ENCODE measurements at places on chromosomes 4 and X. TPM values are rescaled to one million over a fixed set of nuclear protein-coding genes. Genes with fewer than 3 reads are reported as not detected.

GRCh38 chrX:24147165-24147564 lies 2.4 kb upstream of the ZFX start:
- peak overlapping the region; percentile 61 for H3K27ac ChIP-seq
- peaks cover 19% of the 10 kb centered on the region for H3K36me3 ChIP-seq
- H3K4me1 ChIP-seq: peaks cover 6% of the 10 kb centered on the region
- ATAC-seq: no peak
- no peaks in the 10 kb centered on the region for H3K27me3 ChIP-seq

DNA sequence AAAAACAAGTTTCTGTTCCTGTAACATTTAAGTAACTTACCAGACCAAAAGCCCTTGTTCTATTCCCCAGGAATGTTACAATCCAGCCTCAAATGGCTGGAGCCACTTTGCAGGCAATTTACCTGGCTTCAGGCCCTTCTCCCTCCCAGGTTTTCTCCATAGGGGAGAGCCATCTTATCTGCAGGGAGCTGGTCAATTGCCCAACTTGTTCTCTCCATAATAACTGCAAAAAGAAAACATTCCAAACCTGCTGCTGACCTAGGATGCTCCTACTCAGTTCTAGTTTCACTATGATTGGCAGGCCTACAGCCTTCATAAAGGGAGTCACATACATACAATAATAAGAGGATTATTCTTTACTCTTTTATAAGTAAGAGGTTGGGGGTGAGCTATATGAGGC lies 670.7 kb downstream of the PCDH7 start:
- no peaks in the 10 kb centered on the region for H3K4me1 ChIP-seq
- no peaks in the 10 kb centered on the region for H3K27me3 ChIP-seq
- H3K4me3 ChIP-seq: no peak overlapping the region
- H3K36me3 ChIP-seq: no peaks in the 10 kb centered on the region

F11 gene
- total RNA-seq: not detected

BEX5 gene
- total RNA-seq: 2.4 TPM

DNA sequence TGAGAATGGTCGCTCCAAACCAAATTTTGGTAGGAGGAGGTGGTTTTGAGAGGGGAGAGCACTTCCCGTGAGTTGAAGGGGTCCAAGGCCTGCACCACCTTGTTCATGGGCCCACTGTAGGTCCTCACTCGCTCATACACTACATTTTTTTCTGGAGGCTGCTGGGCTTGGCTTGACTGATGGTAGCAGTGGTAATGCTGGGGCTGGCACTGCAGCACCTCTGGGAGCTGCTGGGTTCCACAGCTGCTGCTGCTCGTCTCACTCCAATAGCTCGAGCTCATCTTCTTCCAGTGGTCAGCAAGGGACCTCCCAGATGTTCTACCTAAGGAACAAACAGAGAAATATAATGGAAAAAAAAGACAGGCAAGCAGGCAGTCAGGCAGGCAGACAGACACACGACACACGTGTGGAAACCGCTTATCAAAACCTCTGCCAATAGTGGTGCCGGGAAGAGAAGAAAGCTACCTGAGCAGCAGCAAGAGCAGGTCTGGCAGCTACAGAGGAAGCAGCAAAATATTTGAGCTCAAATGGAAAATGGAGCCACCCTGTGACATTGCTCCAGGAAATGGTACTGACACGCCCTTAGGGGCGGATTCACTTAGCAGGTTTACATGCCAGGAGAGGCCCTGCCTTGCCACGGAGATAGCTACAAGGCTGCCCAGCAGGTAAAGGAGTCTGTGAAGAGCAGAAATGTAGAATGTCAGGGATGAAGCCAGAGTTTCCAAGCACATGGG lies at the start of gene POF1B:
Gene POF1B (minus strand): TSS at position 492 of the 734 bp plus-strand sequence. CDS start 211 bp downstream, at position 281.
- no peak within 1 kb of the TSS for H3K27ac ChIP-seq
- H3K4me1 ChIP-seq: no peaks in the 10 kb centered on the region
- H3K36me3 ChIP-seq: no peaks in the 10 kb centered on the region
- ATAC-seq: no peak
- H3K27me3 ChIP-seq: no peaks in the 10 kb centered on the region
- peak within 1 kb of the TSS; percentile 23 for H3K4me3 ChIP-seq

PWWP3B gene
- total RNA-seq: not detected

TLR1 gene
- 5.9 TPM for total RNA-seq

DNA sequence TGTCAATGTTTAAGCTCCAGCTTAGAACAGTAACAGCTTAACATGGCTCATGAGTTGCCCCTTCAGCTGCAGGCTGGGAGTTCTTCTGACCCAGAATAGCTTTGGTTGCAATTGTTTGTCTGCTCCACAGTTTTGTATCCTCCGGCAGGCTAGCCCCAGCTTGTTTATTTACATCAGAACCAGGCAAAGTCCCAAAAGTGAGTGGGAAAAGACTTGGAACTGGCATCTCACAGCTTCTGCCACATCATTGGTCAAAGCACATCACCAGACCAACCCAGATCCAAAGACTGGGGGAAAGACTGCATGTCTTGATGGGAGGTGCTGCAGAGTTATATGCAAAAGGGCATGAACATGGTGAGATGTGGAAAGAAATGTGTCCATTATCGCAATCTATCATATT lies 231.2 kb upstream of the CPEB2 start:
- H3K4me1 ChIP-seq: no peaks in the 10 kb centered on the region
- no peak for ATAC-seq
- H3K4me3 ChIP-seq: no peak overlapping the region
- H3K36me3 ChIP-seq: no peaks in the 10 kb centered on the region
- no peak overlapping the region for H3K27ac ChIP-seq

ADH1C gene
- total RNA-seq: not detected

TMEM35A gene
- not detected for total RNA-seq

DNA sequence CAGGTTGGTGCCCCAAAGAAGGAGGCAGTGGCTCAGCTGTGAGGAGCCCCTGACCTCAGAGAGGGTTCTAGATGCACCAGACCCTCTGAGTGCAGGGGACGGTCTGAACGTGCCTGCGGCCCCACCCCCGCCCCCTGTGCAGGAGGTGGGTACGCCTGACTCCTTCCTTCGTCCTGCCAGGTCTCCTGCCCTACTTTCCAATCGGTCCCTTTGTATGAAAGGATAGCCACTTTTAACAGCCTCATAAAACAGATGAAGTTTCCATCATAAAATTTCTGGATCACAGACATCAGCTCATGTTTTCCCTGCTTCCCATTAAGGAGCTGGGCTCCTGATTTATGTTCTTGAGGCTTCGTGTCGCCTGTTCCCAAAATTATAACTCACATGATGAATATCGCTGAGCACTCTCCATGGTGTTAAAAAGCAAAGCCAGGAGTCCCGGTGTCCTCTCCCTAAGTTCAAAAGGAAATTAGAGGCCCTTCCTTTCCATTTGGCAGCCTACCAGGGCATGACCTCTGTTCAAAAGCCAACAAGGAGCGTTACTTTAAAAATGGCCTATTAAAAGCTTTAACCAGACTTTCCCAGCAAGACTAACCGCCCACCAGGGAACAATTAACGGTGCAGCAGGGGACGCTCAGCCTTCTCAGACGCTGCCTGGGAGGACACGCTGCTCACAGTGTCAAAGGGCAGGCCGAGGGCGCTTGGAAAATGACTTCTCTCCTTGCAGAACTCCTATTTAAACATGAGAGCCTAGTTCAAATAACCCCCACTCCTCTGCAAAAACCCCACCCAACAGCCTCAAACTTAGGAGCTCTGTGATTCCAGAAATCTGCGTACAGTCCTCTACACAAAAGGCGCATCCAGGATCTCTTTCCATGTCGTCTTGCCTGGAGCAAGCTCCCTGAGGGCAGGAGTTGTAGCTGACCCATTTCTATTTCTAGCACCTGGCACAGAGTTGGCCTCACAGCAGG lies 181.9 kb downstream of the AFAP1 start:
- H3K4me3 ChIP-seq: peak overlapping the region; percentile 86
- no peaks in the 10 kb centered on the region for H3K27me3 ChIP-seq
- H3K36me3 ChIP-seq: peaks cover 7% of the 10 kb centered on the region
- peaks cover 9% of the 10 kb centered on the region for H3K4me1 ChIP-seq

IL15 gene
- 2.7 TPM for total RNA-seq

ERVMER34-1 gene
- total RNA-seq: 0.19 TPM

GRCh38 chrX:38262715-38263620 lies 42.3 kb upstream of the SRPX start:
- H3K36me3 ChIP-seq: no peaks in the 10 kb centered on the region
- no peak for ATAC-seq
- H3K4me3 ChIP-seq: no peak overlapping the region
- H3K27ac ChIP-seq: no peak overlapping the region
- H3K27me3 ChIP-seq: no peaks in the 10 kb centered on the region
- no peaks in the 10 kb centered on the region for H3K4me1 ChIP-seq

- H3K4me1 ChIP-seq: no peaks in the 10 kb centered on the region
- H3K4me3 ChIP-seq: no peak overlapping the region
- H3K36me3 ChIP-seq: no peaks in the 10 kb centered on the region
- H3K27me3 ChIP-seq: peaks cover 4% of the 10 kb centered on the region
- no peak overlapping the region for H3K27ac ChIP-seq
- ATAC-seq: no peak
These were observed 93.3 kb downstream of the CCSER1 start for GRCh38 chr4:90220459-90220858.

DNA sequence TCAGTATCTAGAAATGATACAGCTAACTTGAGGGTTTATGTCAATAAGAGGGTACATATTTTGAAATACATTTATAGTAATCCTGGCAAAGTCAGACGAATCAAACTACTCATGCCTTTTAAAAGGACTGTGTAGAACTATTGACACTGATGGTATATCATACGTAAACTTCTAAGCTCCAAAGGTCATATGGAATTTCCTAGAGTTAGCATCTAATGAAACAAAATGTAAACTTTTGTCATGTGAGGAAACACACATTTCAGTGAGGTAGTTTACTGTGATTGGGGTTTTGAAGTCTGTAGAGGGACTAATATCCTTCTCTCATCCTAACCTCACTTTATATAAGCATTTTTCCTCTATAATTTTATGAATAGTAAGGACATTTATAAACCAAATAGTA lies 138.4 kb downstream of the SCLT1 start:
- ATAC-seq: no peak
- H3K4me1 ChIP-seq: no peaks in the 10 kb centered on the region
- H3K27me3 ChIP-seq: no peaks in the 10 kb centered on the region
- H3K27ac ChIP-seq: no peak overlapping the region
- H3K36me3 ChIP-seq: peaks cover 31% of the 10 kb centered on the region
- H3K4me3 ChIP-seq: no peak overlapping the region

CHRNA9 gene
- total RNA-seq: not detected

DNA sequence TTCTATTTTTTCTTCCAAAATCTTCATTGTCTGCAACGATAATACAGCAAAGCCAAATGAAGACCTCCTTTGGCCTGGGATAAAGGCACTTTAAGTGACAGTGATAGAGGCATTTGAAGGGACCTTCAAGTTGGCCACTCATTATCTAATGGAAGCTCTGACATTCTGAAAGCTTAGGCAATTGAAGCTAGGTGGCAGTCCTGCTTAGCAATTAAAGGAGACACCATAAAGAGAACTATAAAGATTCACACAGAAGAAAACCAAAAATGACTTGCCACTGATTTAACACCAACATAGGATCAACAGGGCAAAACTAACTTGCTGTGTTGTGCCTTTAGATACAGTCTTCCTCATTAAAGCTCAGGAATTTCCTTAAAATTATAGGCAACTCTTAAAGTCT lies 103.3 kb upstream of the TSPAN7 start:
- H3K27ac ChIP-seq: no peak overlapping the region
- no peaks in the 10 kb centered on the region for H3K36me3 ChIP-seq
- no peaks in the 10 kb centered on the region for H3K4me1 ChIP-seq
- H3K4me3 ChIP-seq: no peak overlapping the region
- peaks cover 3% of the 10 kb centered on the region for H3K27me3 ChIP-seq

DNA sequence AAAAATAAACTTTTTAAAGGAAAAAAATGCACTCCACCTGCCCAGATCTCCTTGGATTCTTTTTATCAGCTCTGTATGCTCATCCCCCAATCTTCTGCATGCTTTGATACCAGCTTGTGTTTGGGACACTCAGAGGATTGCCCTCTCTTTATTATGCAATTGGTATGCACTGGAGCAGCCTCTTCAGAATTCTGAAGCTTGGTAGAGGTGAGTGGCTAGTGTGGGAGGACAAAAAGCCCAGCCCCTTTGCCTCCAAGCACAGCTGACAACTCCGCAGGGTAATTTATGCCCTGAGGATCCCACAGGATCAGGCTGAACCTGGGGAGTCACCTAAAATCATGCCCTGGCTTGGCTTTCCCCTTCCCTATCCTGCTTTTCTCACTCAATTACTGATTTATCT lies 16.7 kb downstream of the IL21 start:
- no peak for ATAC-seq
- H3K4me3 ChIP-seq: no peak overlapping the region
- peaks cover 9% of the 10 kb centered on the region for H3K27me3 ChIP-seq
- no peaks in the 10 kb centered on the region for H3K36me3 ChIP-seq
- H3K4me1 ChIP-seq: no peaks in the 10 kb centered on the region

GRCh38 chrX:69388526-69388925 lies 115.6 kb upstream of the NALF2 start:
- no peaks in the 10 kb centered on the region for H3K36me3 ChIP-seq
- ATAC-seq: no peak
- H3K27ac ChIP-seq: no peak overlapping the region
- no peaks in the 10 kb centered on the region for H3K27me3 ChIP-seq

MAGEC3 gene
- total RNA-seq: not detected

DNA sequence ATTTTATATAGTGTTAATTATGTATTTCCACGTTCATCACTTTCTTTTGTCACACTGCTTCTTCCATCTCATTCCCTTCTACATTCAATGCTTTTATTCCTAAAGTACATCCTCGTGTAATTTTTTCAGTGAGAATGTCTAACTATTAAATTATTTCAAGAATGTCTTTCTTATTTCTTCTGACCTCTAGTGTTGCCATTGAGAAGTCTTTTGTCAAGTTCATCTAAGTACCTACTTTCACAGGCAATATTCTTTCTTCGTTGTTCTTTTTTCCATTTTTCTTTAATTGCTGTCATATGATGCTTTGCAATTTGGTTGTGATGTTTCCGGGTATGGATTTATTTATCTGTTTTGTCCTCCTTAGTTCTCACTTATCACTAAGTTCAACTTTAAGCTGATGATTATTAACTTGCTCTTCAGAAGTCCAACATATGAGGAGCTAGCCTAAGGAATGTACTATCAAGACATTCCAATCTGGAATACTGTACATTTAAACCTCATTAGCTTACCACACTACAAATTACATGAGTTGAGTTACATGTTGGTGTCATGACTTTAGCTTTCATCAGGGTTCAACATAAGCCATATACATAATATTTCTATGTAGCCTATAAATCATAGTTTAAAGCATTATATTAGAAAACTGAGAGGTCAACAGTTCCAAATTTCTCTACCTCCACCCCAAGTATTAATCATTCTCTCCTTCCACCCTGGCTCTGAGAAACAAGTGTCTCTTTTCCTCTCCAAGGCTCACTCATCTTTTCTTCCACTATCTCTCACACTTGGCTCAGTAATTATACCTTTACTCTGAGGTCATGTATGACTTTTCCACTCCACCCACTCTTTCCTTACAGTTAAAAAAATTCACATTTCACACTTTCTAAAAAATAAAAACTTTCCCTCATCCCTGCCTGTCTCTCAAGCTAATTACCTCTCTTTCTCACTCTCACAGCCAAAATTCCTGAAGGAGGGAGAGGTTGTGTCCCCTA lies 81.5 kb downstream of the COX18 start:
- peaks cover 8% of the 10 kb centered on the region for H3K27me3 ChIP-seq
- H3K4me1 ChIP-seq: no peaks in the 10 kb centered on the region
- no peak for ATAC-seq
- no peak overlapping the region for H3K4me3 ChIP-seq
- H3K27ac ChIP-seq: no peak overlapping the region
- H3K36me3 ChIP-seq: no peaks in the 10 kb centered on the region
